Epithelial cell of esophagus (primary cell): ENCODE measurements at places on chromosomes 2 and 18.

- DNase-seq, result no peak
These were observed 5.5 kb downstream of the COLEC12 start for GRCh38 chr18:495017-495416.

DNA sequence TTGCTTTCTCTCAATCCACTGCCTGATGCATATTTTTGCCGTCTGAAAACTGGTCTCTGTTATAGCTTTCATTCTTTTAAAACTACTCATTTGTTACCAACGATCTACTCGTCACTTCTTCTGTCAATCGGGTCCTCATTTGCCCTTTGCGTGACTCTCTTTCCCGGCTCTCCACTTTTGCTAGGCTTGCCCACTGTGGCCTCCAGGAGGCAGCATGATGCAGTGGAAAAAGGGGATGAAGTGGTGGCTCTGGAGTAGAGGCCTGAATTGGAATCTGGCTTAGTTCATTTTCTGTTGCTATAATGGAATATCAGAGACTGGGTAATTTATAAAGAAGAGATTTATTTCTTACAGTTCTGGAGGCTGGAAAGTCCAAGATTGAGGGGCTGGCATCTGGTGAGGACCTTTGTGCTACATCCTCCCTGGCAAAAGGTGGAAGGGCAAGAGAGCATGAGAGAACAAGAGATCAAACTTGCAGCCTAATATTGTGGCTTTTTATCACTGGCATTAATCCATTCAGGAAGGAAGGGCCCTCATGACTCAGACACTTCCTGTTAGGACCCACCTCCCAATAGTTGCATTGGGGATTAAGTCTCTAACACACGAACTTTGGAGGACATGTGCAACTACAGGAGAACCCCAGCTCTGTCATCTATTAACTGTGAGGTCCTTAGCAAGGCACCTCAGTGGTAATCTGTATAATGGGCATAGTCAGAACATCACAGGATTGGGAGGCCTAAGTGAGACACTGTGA is 15.4 kb downstream of the GDF7 start:
- no peak for DNase-seq

DNA sequence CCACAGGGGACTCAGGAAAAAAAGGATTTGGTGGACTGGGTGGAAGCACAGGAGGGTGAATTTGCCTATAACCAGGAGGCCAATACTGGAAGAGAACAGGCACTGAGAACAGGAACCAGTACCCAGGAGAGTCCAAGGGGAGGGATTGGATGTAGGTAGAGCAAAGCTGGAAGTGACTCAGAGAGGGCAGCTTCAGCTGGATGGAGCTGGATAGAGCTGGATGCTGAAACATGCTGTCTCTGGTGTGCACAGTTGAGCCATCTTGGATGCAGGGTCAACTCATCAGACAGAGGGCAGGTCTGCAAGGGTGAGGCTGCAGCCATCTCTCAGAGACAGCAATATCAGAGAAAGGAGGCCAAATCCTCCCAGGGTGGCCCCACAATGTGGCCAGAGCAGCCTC is 134.0 kb downstream of the GALNT14 start:
- peak; percentile 13 for DNase-seq

GRCh38 chr2:66084948-66085590 is 349.9 kb upstream of the MEIS1 start:
- no peak for DNase-seq

DNA sequence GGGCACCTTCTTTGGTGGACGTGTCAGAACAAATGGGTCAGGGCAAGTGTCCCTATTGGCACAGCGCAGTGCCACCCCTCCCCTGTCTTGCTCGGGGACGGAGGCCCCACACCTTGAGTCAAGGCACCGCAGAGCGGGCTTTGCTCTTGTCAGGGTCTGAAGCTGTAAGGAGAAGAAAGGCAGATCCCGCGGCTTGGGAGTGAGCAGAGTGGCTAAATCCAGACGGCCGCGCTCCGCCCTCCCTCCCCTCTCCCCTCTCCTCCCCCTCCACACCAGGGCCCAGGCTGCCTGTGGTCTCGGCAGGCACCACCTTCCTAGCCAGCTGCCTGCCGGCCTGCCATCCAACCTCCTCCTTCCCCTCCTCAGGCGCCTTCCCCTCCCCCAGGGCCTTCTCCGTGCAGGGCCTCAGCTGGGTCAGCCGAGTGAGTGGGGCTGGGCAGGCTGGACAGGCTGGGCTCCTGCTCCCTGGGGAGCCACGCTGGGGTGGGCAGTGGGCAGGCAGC is 25.8 kb downstream of the SPEG start:
- DNase-seq, result no peak

DNA sequence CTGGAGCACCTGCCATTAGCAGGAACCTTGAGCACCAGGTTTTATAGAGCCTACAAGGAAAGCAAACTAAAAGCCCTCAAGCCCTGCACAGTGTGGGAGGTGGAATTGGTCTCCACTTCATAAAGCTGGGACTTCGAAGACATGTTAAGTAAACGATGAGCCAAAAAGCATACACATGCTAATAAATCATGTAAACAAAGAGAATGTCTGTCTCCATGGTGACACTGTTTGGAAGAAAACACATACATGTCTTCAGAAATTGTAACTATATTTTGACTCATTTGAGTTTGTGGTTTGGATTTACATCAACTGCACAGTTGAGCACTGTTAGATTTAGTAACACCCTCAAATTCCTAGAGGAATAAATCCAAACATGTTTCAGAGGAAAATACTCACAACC is 978.5 kb upstream of the LRRTM1 start:
- DNase-seq, result no peak

DNA sequence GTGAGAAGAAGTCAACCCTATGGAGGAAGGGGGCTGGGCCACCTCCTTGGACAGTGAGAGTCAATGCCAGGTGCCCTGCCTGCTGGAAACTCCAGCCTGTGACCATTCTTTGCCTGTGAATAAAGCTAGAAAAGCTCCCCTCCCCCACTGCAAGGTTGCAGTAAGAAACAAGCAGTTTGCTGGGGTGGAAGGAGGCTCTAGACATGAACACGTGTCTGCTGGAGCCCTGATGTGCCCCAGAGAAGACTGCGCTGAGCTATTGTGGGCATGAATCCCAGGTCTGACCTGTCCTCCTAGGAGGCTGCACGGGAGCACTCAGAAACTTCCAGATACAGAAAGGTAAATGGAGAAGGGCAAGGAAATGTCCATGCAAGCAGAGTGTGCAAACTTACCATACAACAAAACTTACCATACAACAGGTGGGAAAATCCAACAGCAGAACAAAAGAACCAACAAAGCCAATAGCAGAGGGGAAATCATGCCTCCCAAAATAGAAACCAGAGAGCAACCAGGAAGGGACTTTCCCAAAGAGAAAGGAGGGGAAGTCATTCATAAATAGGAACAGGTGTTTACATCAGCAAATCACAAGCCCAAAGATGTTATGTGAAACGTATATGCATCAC is 278.7 kb downstream of the BCL2 start:
- no peak for DNase-seq

DNA sequence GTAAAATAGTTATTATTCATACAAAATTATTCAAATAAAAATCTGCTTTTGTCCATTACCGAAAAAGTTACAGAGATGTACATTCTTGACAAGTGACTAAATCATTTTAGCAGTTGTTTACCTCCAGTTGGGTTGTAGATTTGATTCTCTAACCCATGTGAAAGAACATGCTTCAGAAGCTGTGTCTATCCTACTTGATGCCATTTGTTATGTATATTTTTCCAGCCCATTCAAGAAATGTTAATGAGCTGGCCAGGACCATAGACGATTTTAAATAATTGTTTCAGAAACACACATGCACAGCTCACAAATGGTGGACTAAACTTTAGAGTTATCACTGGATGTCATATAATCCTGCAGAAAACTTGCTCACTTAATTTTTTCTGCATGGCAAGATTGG is 391.1 kb upstream of the REG3G start:
- DNase-seq, result no peak

GRCh38 chr2:119106301-119106897 is 52.2 kb downstream of the C1QL2 start:
- DNase-seq, result peak; percentile 60

DNA sequence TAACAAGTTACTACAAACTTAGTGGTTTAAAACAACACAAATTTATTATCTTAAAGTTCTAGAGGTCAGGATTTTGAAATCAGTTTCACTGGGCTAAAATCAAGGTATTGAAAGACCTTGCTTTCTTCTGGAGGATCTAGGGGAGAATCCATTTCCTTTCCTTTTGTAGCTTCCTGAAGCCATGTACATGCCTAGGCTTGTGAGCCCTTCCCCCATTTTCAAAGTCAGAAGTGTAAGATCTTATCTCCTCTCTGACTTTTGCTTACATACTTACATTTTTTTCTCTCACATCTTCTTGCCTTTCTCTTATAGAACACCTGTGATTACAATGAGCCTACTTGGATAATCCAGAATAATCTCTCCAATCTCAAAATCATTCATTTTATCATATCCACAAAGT is 78.7 kb upstream of the MBOAT2 start:
- peak; percentile 54 for DNase-seq

- no peak for DNase-seq
These were observed 4.7 kb downstream of the CAPG start for GRCh38 chr2:85405201-85406059.

DNA sequence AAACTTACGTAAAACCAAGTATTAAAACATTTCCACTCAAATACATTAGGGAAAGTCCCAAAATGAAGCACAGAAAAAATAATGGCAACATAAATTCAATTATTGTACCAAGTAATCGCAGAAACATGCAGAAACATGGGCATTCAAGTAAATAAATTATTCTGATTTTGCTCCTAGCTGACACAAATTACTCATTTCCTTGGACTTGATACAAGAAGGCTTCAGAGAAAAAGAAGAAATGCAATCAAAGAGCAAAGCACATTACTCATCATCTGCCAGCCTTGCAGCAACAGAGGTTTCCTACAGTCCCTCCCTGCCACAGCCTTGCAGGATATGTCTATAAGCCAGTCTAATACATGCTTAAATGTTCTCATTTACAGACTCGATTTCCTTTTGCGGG is 439.8 kb upstream of the LYPD1 start:
- DNase-seq, result peak; percentile 74

- peak; percentile 88 for DNase-seq
These were observed 131.2 kb downstream of the WDSUB1 start for GRCh38 chr2:159155320-159155719.

DNA sequence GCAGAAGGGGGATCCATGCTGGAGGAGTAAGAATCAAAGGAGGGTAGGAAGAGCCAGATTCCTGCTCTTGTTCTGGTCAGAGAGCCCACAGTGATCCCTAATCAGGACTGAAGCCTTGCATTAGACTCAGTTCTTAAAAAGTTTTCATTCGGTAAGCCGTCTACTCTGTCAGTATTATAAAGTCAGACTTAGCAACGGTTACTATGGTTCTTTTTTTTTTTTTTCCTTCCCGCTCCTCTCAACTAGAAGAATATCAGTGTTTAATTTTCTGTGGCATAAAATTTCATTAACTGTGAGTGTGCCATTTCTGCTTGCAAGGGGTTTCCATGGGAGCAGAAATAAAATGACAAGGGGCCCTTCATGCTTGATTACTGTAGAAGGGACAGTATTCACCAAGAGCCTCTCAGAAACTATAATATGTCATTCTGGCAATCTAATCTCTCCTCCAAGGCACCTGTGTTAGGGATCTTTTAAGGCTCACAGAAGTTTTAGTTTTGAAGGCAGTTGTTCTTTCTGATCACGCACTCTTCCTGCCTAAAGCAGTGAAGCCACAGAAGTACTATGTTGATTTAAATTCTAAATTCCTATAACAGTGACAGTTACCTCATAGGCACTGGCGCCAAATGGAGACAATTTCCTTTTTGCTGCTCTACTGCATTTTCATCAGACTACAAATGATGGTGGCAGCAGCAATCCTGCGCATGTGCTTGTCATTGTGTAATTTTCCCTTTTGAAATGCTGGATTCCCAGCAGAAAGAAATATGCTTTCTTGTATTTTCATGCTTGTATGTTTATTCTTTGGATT is 57.0 kb downstream of the OSBPL6 start:
- no peak for DNase-seq

DNA sequence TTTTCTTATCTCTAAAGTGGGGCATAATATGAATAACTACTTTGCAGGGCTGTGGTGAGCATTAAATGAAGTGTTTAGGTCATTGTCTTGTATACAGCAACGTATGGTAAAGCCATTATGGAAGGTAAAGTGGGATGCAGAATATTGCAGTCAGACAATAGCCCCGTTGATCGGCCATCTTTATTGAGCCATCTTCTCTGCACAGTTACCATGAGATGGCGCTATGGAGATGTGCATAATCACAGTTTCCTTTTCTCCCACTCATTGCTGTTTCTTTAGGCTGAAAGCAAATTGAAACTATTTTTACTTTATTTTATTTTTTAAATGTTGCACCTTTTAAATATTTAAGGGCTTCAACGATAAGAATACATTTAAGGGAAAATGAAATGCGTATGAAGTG is 108.9 kb downstream of the THSD7B start:
- peak; percentile 39 for DNase-seq

- DNase-seq, result no peak
These were observed 60.0 kb downstream of the CABLES1 start for GRCh38 chr18:23194997-23195957.

- DNase-seq, result peak; percentile 40
These were observed 42.7 kb downstream of the SH3RF3 start for GRCh38 chr2:109171444-109172334.

DNA sequence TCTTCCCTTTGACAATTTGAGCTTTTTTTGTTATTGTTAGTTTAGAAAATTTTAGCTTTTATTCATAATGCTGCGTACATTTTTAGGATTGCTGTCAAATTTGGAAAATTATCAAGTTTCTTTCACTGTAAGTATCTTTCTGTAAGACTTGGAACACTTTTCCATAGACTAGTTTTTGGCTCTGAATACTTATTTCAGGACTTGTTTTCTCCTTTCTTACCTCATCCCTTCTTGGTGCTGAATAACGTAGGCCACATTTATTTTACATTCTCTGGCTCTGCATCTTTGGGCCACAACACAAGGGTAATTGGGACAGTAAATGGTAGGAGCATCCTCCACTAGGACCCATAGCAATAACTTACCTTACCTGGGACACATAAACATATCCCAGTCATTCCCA is 85.1 kb downstream of the CCDC85A start:
- no peak for DNase-seq

DNA sequence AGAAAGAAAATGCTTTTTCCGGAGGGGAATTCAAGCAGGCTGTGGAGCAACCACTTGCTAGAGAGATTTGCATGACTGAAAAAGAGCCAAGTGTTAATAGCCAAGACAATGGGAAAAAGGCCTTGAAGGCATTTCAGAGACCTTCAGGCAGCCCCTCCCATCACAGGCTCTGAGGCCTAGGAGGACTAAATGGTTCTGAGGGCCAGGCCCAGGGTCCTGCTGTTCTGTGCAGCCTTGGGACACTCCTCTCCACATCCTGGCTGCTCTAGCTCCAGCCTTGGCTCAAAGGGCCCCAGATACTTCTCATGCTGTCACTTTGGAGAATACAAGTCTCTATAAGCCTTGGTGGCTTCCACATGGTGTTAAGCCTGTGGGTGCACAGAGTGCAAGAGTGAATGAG is 81.8 kb downstream of the B3GNT2 start:
- no peak for DNase-seq

- DNase-seq, result no peak
These were observed 597.2 kb downstream of the DCDC2C start for GRCh38 chr2:4300616-4301015.
